Ascending aorta (tissue), 2 donors: ENCODE measurements at places on chromosomes 3 and 15.

- H3K27ac ChIP-seq = peak overlapping the region; percentile 76
- peaks cover 10% of the 10 kb centered on the region for H3K4me1 ChIP-seq
- no peaks in the 10 kb centered on the region for H3K36me3 ChIP-seq
- no peak for DNase-seq
Observed at GRCh38 chr15:31489281-31489680, 162.6 kb downstream of the KLF13 start.

- no peak for DNase-seq
- H3K27me3 ChIP-seq = no peaks in the 10 kb centered on the region
- H3K4me3 ChIP-seq = no peak overlapping the region
- H3K4me1 ChIP-seq = no peaks in the 10 kb centered on the region
- H3K36me3 ChIP-seq = no peaks in the 10 kb centered on the region
Observed at GRCh38 chr3:47567149-47567548, 11.5 kb downstream of the CSPG5 start.

DNA sequence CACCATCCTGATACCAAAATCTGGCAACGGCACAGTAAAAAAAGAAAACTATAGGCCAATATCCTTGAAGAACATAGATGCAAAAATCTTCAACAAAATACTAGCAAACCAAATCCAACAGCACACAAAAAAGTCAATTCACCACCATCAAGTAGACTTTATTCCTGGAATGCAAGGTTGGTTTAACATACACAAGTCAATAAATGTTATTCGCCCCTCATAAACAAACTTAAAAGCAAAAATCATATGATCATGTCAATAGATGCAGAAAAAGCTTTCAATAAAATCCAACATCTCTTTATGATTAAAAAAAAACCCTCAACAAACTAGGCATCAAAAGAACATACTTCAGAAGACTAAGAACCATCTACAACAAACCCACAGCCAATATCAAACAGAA, 252.9 kb downstream of the UACA start:
- no peaks in the 10 kb centered on the region for H3K27me3 ChIP-seq
- H3K4me3 ChIP-seq = no peak overlapping the region
- H3K36me3 ChIP-seq = no peaks in the 10 kb centered on the region
- no peak overlapping the region for H3K27ac ChIP-seq
- DNase-seq = no peak

DNA sequence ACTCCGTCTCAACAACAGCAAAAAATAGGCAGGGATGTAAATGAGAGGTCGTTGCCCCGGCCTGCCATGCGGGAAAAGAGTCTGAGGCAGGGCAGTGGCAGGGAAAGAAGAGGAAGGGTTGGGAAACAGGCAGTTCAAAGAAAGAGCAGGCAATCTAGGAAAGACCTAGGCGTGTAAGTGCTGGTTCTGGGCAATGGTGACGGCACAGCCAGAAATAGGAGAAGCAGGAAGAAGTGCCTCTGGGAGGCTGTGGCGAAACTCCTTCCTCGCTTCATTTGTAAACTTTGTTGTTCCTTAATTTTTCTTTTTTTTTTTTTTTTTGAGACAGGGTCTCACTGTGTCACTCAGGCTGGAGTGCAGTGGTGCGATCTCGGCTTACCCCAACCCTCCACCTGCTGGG, 4.3 kb downstream of the SLC51A start:
- no peak overlapping the region for H3K27ac ChIP-seq
- no peaks in the 10 kb centered on the region for H3K36me3 ChIP-seq
- no peaks in the 10 kb centered on the region for H3K4me1 ChIP-seq
- H3K27me3 ChIP-seq = no peaks in the 10 kb centered on the region

- peak within 1 kb of the TSS; percentile 65 for H3K4me3 ChIP-seq
- no peaks in the 10 kb centered on the region for H3K27me3 ChIP-seq
- H3K4me1 ChIP-seq = peaks cover 14% of the 10 kb centered on the region
- DNase-seq = peak; percentile 88
Observed at GRCh38 chr3:48662753-48663488, at the start of gene CELSR3. Gene CELSR3 (minus strand): TSS chr3:48662886. CDS start chr3:48662634, 252 bp downstream.

- DNase-seq = no peak
- H3K27me3 ChIP-seq = no peaks in the 10 kb centered on the region
- no peak overlapping the region for H3K4me3 ChIP-seq
Observed at GRCh38 chr3:114973536-114973935, 173.6 kb downstream of the ZBTB20 start.
